ENCODE measurements at places on chromosomes 7 and 10.

DNA sequence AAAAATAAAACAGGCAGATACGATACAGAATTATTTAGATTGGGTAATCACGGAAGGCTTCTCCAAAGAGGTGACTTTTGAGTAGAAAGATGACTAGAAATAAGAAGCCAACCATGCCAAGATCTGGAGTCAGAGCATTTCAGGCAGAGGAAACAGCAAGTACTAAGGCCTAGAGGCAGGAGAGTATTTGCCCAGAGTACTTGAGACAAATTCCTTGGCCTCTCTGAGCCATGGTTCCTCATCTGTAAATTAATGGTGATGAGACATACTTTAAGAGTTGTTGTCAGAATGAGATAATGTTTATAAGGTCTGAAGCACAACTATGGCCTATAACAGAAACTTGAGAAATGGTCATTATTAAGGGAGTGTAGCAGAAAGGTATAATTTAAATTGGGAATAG is 15.8 kb upstream of the GPR37 start:
- DNase-seq: no peak

DNA sequence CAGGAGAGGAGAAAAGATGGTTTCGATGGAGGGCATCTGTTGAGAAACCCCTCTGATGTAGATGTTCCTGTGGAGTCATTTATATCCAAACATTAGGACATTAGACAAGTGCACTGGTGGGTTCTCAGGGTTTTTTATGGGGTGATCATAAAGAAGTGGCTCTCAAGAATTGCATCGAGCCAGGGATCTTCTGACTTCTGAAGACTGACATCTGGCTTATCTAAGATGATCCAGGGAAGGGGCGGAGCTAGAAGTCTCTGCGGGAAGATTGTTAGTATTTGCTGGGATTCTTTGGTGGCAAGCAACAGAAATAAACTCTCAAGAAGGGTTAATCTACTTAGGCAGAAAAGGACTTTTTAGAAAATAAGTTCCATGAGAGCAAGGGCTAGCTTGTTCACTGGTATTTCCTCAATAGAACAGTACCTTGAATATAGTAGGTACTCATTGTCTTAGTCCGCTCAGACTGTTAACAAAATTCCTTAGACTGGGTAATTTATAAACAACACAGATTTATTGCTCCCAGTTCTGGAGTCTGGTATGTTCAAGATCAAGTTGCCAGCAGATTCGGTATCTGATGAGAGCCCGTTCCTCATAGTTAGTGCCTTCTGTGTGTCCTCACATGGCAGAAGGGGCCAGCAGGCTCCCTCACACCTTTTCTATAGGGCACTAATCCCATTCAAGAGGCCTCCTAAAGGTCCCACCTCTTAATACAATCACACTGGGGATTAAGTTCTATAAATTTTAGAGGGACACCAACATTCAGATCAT is 28.5 kb upstream of the SYPL1 start:
- no peak for DNase-seq

GRCh38 chr10:12974078-12974477 is 27.4 kb downstream of the CCDC3 start:
- DNase-seq: no peak

DNA sequence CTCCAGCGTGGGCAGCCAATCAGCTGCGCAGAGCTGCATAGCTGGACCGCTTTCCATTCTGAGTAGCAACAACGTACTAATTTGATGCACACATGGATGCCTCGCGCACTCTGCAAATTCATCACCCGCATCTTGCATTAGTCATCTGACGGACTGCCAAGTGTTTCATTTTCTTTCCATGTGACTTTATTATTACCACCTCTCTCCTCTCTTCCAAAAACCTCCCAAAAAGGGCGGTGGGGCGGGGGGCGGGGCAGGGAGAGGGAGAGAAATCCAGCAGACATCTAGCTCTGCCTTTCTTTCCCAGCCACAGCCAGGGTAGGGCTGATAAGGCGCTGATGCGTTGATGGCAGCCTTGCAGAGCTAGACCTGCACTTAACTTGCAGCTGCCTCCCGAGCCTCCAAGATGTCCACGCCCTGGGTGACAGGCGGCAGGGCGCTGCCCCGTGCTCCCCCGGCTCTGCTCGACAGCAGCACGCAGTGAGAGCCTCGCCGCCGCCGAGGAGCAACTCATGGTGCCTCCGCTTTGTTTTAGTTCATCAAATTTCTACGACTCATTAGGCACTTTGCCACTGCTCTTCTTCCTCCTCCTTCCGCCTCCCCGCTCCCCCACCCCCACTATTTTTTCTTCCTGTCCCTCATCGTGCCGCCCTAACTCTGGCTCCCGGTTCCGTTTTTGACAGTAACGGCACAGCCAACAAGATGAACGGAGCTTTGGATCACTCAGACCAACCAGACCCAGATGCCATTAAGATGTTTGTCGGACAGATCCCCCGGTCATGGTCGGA is 147.3 kb downstream of the CELF2 start:
- no peak for DNase-seq
